ENCODE measurements at places on chromosomes 7 and 10.

DNA sequence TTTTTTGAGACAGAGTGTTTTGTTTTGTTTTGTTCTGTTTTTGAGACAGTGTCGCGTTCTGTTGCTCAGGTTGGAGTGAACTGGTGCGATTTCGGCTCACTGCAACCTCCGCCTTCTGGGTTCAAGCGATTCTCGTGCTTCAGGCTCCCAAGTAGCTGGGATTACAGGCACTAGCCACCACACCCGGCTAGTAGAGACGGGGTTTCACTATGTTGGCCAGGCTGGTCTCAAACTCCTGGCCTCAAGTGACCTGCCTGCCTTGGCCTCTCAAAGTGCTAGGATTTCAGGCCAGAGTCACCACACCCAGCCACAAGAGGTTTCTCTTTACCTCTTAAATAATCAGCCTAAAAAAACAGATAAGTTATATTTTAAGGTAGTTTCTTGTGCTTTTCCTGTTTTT lies 8.7 kb upstream of the ARHGAP12 start:
- DNase-seq, result no peak

GRCh38 chr10:44902941-44903545 lies 8.1 kb upstream of the TMEM72 start:
- peak; percentile 84 for DNase-seq

GRCh38 chr10:126041804-126042231 lies 145.5 kb downstream of the FANK1 start:
- DNase-seq, result peak; percentile 77

GRCh38 chr7:485188-486081 lies 34.2 kb downstream of the PDGFA start:
- DNase-seq, result no peak

GRCh38 chr10:122222638-122223037 lies 48.5 kb upstream of the BTBD16 start:
- DNase-seq, result no peak

- DNase-seq, result no peak
Measured at GRCh38 chr7:156865493-156865892, 27.5 kb downstream of the LMBR1 start.

- no peak for DNase-seq
Measured at GRCh38 chr10:77899080-77899477, 27.5 kb downstream of the DLG5 start.

GRCh38 chr7:139768249-139768824 lies 9.5 kb downstream of the HIPK2 start:
- DNase-seq, result no peak

GRCh38 chr10:58089739-58090138 lies 178.0 kb downstream of the IPMK start:
- no peak for DNase-seq

DNA sequence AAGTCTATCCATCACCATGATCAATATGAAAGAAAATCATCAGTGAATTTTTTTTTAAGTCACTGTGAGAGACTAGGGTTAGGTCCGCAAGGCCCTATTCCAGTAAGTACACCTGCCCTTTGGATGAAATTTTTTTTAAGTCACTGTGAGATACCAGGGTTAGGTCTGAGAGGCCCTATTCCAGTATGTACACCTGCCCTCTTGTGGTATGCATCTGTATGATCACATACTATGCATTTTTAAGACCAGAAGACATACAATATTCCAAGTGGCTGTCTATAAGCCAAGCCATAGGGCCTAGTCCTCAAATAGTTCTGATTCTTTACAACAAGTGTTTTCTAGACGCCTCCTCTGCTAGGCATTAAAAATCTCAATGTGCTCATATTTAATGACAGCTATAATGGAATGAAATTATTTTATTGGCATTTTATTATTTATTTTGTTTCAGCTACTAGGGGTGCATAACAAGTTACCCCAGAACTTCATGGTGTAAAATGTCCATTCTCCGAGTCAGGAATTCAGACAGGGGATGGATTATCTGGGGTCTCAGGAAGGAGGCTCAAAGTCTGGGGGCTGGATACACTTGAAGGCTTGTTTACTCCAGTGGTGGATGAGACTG lies 53.1 kb downstream of the TEX36 start:
- no peak for DNase-seq

GRCh38 chr7:20825555-20825954 lies 38.9 kb upstream of the SP8 start:
- no peak for DNase-seq

DNA sequence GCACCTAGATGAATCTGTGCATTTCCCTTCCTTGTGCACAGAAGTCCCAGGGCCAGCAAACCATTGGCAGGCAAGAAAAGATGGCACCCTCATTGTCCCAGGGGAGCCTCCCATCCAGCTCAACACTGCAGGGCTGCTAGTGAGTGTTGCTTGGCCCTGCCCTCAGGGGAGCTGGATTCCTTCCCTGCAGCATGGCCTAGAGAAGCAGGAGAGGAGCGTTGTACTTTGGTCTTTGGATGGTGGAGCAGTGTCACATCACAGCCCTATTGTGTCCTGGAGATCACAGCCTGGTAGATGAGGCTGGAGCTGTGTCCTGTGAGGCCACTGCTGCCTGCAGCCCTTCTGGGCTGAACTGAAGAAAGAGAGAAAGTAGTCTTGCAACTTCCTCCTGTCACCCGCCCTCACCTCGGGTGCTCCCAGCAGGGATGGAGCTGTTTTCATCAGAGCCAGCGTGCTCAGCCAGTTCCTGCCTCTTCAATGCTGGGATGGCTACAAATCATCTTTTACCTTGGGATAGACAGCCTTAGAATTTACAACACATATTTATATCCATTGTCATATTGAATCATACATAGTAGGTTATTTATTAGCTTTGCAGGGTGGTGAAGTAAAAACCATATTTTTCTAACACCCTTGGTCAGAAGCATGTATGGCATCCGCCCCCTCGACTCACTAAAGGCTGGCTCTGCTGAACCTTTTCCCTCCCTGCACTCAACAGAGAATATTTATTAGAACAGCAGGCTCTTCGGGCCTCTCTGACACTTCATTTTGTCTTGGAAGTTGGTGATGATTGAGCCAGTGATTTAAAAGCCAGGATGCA lies 43.1 kb upstream of the FAM180A start:
- DNase-seq, result no peak

Measured in nephron progenitor cell (in vitro differentiated cells).